Vagina (tissue), 2 donors: ENCODE measurements at places on chromosomes 12 and 14.

- peak overlapping the region; percentile 26 for H3K4me3 ChIP-seq
- H3K4me1 ChIP-seq = peaks cover 6% of the 10 kb centered on the region
- H3K27ac ChIP-seq = peak overlapping the region; percentile 69
- DNase-seq = no peak
These were observed 436 bp downstream of the ASB2 start for GRCh38 chr14:93975791-93976476.

- H3K27ac ChIP-seq = peak overlapping the region; percentile 35
- DNase-seq = no peak
- H3K27me3 ChIP-seq = no peaks in the 10 kb centered on the region
- no peak overlapping the region for H3K4me3 ChIP-seq
These were observed 32.9 kb downstream of the MAP1LC3B2 start for GRCh38 chr12:116591855-116592637.

GRCh38 chr12:10617863-10618262 is 4.5 kb upstream of the MAGOHB start:
- no peaks in the 10 kb centered on the region for H3K27me3 ChIP-seq
- H3K4me3 ChIP-seq = no peak overlapping the region
- H3K36me3 ChIP-seq = no peaks in the 10 kb centered on the region
- DNase-seq = no peak
- peaks cover under 1% of the 10 kb centered on the region for H3K4me1 ChIP-seq

GRCh38 chr12:4032924-4033615 is 159.9 kb upstream of the PARP11 start:
- DNase-seq = no peak
- H3K4me1 ChIP-seq = peaks cover 31% of the 10 kb centered on the region
- no peak overlapping the region for H3K4me3 ChIP-seq

DNA sequence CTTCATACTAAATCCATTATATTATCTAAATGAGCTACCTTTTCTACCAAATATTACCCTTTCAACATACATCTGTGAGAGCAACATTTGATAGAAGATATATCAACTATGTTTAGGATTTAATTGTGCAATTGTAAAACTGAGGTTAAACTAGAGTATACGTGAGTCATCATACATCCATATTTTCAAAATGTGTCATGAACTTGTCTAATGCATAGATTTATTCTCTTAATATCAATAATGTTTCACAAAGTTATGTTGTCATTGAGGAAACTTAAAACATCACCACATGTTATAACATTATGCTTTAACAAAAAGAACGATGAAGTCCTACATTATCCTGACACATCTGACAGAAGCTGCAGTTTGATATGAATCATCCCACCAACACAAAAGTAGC is 645.5 kb upstream of the NOVA1 start:
- H3K36me3 ChIP-seq = no peaks in the 10 kb centered on the region
- DNase-seq = no peak
- H3K27me3 ChIP-seq = no peaks in the 10 kb centered on the region
- H3K27ac ChIP-seq = no peak overlapping the region

DNA sequence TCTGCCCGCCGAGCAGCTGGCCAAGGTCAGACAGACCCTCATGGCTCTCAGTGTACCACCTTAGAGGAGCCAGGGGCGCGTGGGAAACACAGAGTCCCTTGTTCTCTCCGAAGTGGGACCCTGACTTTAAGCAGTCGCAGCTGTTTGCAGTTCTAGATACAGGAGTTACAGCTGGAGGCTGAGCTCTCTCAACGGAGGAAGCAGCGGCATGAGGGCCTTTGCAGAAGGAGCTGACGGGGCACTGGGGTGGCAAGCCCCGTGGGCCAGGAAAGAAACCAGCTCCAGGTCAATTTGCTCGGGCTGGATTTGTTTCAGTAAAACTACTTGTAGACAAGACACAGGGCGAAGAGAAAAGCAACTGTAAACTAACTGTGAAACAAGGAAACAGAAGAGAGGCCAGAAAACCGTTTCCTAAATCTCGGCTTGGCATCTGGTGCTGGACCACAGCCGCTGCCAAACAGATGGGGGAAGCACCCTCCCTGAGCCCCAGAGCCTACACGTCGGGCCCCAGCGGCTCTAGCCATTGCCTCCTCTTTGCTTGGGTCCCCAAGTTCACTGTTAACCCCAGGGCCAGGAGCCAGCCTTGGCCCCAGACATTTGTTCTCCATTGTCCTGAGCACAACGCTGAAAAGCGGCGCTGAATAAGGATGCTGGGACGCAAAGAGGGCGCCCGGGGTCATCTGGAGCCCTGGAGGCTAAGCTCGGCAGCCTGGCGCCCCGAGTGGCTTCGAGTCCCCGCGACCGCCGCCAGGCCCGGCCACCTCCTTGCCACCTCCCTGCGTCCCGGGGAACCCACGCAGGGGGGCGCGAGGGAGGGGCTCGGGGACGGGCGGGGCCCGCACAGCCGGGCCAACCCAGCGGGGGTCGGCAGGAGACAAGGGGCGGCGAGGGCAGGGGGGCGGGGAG is 914 bp upstream of the PACS2 start:
- peak overlapping the region; percentile 93 for H3K4me3 ChIP-seq
- no peaks in the 10 kb centered on the region for H3K36me3 ChIP-seq
- peaks cover 42% of the 10 kb centered on the region for H3K4me1 ChIP-seq
- no peak for DNase-seq
- H3K27ac ChIP-seq = peak overlapping the region; percentile 99

DNA sequence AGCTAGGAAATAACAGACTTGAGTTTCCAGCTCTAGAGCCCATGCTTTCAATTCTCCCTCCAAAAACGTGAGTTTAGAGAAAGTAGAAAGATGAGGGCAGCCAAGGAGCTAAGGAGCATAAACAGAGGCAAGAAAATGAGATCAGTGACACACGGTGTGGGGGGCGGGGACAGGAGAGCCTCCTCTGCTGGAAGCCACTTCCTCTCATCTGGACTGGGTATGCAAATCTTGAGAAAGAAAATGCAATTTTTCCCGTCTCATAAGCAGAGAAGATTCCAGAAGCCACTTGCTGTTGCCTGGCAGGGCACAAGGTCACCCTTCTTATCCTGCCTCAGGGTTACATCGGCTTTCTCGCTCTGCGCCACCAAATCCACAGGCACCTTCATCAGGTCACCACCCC is 6.0 kb downstream of the OR10P1 start:
- H3K4me3 ChIP-seq = no peak overlapping the region
- no peak for DNase-seq
- peaks cover 9% of the 10 kb centered on the region for H3K4me1 ChIP-seq
- no peak overlapping the region for H3K27ac ChIP-seq
- no peaks in the 10 kb centered on the region for H3K36me3 ChIP-seq

DNA sequence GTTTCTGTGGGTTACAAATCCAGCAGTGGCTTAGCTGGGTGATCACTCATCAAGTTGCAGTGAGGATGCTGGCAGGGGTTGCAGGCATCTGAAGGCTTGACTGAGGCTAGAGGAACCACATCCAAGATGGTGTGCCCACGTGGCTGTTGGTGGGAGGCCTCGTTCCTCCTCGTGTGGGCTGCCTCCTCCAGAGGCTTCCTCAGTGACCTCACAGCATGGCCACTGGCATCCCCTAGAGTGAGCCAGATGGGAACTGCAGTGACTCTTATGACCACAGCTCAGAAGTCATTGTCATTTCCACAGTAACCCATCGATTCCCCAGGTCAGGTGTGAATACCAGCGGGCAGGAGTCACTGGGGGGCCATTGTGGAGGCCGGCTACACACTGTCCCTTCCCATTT is 17.8 kb downstream of the AACS start:
- H3K27ac ChIP-seq = no peak overlapping the region
- DNase-seq = no peak
- H3K4me1 ChIP-seq = peaks cover 21% of the 10 kb centered on the region
- peaks cover 11% of the 10 kb centered on the region for H3K36me3 ChIP-seq

DNA sequence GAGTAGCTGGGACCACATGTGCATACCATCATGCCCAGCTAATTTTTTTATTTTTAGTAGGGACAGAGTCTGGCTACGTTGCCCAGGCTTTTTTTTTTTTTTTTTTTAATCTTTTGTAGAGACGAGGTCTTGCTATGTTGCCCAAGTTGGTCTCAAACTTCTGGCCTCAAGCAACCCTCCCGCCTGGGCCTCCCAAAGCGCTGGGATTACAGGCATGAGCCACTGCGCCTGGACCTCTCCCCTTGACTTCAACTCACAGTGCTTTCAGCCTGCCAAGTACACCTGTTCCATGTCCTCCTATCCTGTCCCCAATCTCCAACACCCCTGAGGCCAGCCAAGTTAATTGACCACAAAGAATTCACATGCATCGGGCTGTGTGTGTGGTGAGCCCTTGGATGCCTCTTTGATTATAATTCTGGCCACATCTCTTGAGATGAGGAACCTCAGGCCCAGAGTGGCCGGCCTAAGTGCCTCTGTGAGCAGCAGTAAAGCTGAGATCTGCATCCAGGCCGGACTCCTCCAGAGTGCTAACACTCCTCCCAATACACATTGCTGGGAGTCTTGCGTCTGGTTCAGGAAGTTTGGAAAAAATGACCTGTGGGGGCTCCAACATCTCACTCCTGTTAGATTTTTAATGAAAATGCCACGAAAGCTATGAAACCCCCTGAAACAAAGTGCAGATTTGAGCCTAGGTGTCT is 6.8 kb downstream of the RAB35 start:
- peaks cover 37% of the 10 kb centered on the region for H3K4me1 ChIP-seq
- H3K4me3 ChIP-seq = no peak overlapping the region

DNA sequence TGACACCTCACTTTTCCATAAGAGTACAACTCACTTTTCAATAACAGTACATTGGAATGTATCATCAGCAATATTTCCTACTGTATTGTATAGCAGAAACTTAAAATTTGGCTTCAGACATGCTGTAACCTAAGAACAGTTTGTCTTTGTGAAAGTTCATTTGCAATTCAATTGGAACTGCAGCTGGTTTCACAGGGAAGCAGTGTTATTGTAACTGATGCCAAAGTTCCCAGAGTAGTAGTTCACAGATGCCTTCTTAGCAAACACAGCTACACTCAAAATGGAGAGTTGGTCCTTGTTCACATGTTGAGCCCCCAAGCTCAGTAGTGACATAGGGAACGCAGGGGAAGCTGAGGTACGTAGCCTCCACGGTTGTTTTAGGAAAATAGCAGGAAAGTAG is 23.3 kb downstream of the PPP1R36 start:
- H3K36me3 ChIP-seq = no peaks in the 10 kb centered on the region
- peaks cover 15% of the 10 kb centered on the region for H3K4me1 ChIP-seq
- no peak overlapping the region for H3K4me3 ChIP-seq
- DNase-seq = no peak
- H3K27ac ChIP-seq = no peak overlapping the region

DNA sequence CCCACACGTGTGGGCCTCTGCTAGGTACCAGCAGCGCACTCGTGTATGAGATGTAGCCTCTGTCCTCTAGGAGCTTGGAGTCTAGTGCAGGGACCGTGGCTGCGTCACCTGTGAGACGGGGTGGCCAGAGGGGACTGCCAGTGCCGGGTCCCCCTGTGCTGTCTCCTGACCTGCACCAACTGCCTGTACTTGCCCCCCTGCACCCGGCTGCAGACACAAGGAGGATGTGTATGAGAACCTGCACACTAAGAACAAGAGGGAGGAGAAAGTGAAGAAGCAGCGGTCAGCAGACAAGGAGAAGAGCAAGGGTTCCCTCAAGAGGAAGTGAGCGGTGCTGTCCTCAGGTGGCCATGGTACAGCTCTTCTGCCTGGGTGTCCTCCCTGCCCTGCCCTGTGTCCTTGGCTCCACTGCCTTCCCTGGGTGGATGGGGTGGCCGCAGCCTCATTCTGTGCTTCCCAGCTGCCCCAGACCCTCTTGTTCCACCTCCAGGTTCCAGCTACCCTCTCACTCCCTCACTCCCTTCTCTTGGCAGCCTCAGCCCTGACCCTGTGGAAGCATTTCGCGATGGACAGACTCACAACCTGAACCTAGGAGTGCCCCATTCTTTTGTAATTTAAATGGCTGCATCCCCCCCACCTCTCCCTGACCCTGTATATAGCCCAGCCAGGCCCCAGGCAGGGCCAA is 9.6 kb downstream of the PTPN6 start:
- DNase-seq = no peak
- H3K27ac ChIP-seq = peak overlapping the region; percentile 87
- no peaks in the 10 kb centered on the region for H3K27me3 ChIP-seq
- peaks cover 29% of the 10 kb centered on the region for H3K4me1 ChIP-seq

- H3K27ac ChIP-seq = no peak overlapping the region
- H3K4me1 ChIP-seq = no peaks in the 10 kb centered on the region
- no peak for DNase-seq
- H3K27me3 ChIP-seq = no peaks in the 10 kb centered on the region
These were observed 108.4 kb downstream of the CAND1 start for GRCh38 chr12:67377541-67377940.

- no peaks in the 10 kb centered on the region for H3K36me3 ChIP-seq
- no peak overlapping the region for H3K4me3 ChIP-seq
- no peak overlapping the region for H3K27ac ChIP-seq
- DNase-seq = no peak
These were observed 22.6 kb downstream of the ERP27 start for GRCh38 chr12:14915736-14916135.

DNA sequence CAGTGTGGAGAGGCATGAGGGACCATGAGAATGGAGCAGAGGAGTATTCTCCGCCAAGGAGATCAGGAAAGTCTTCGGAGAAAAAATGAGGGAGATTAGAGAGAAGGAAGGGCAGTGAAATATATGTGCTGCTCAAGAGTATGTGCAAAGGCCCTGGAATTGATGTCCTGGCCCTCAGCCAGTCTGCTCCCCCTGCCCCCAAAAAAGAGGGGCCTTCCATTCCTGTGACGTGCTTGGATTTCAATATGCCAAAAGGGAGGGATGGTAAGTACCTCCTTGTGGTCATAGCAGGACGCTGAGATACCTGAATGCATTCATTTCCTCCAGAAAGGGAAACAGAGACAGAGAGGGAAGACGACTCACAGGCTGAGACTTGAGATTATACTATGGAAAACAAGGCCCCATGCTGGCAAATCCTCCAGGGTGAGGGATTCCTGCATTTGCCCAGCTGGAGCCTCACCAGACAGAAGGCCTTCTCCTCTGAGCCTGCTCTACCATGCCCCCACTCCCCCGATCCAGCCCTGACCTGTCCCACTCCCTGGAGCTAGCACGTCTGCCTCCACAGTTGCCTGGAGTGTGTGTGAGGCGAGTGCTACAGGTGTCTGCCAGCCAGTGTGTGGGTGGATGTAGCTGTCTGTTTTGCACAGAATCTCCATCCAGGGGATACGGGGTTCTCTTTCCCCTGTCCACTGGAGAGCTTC is 3.9 kb upstream of the RARG start:
- no peak for DNase-seq
- H3K4me3 ChIP-seq = no peak overlapping the region
- no peaks in the 10 kb centered on the region for H3K36me3 ChIP-seq
- H3K4me1 ChIP-seq = peaks cover 46% of the 10 kb centered on the region
- no peaks in the 10 kb centered on the region for H3K27me3 ChIP-seq
- no peak overlapping the region for H3K27ac ChIP-seq

GRCh38 chr12:104377514-104377812 is 73.9 kb downstream of the EID3 start:
- H3K36me3 ChIP-seq = no peaks in the 10 kb centered on the region
- DNase-seq = no peak
- no peaks in the 10 kb centered on the region for H3K27me3 ChIP-seq
- no peak overlapping the region for H3K4me3 ChIP-seq
- no peak overlapping the region for H3K27ac ChIP-seq

- H3K27ac ChIP-seq = no peak overlapping the region
- H3K4me1 ChIP-seq = peaks cover 15% of the 10 kb centered on the region
- no peak for DNase-seq
- H3K4me3 ChIP-seq = peak overlapping the region; percentile 97
These were observed 559 bp upstream of the RFC5 start for GRCh38 chr12:118015944-118016343.
